Cerebellar nuclear complex (tissue), 1 donor: ENCODE measurements at places on chromosomes 13 and 19.

GRCh38 chr19:50959731-50960500, 7.1 kb upstream of the KLK5 start:
- no peak for DNase-seq

GRCh38 chr13:113989585-113990300, 15.9 kb upstream of the C13orf46 start:
- no peak for DNase-seq

- DNase-seq: no peak
Measured at GRCh38 chr13:85170372-85170771, 628.8 kb downstream of the SLITRK6 start.

DNA sequence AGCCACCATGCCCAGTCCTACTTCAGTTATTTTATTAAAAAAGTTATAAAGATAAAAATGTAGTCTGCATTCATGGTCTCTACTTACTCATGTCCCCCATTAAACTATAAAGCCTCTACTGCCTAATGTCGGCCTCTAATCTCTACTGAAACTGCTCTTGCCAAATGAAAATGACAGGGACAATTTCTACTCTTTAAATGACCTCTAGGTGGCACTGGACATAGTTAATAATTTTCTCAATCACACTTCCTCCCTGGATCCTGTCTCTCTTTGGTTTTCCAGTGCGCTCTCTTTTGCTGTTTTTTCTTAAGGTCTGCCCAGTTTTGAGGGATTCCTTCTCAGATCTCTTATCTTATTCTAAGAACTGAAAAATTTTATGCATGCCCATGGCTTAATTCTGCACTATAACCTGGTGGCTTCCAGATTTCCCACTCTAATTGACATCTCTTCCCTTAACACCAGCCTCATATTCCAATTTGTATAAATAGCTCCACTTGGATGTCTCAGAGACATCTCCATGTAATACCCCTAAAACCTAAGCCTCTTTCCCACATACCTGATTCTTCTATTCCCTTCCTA, 54.3 kb downstream of the MTMR6 start:
- DNase-seq: no peak

- DNase-seq: no peak
Measured at GRCh38 chr13:20263393-20264044, 31.4 kb upstream of the GJB6 start.

- no peak for DNase-seq
Measured at GRCh38 chr19:2550431-2551171, 74.7 kb downstream of the GADD45B start.

GRCh38 chr13:106176117-106176516, 359.3 kb downstream of the EFNB2 start:
- no peak for DNase-seq

GRCh38 chr19:51916167-51916566, 11.1 kb upstream of the ZNF613 start:
- no peak for DNase-seq

DNA sequence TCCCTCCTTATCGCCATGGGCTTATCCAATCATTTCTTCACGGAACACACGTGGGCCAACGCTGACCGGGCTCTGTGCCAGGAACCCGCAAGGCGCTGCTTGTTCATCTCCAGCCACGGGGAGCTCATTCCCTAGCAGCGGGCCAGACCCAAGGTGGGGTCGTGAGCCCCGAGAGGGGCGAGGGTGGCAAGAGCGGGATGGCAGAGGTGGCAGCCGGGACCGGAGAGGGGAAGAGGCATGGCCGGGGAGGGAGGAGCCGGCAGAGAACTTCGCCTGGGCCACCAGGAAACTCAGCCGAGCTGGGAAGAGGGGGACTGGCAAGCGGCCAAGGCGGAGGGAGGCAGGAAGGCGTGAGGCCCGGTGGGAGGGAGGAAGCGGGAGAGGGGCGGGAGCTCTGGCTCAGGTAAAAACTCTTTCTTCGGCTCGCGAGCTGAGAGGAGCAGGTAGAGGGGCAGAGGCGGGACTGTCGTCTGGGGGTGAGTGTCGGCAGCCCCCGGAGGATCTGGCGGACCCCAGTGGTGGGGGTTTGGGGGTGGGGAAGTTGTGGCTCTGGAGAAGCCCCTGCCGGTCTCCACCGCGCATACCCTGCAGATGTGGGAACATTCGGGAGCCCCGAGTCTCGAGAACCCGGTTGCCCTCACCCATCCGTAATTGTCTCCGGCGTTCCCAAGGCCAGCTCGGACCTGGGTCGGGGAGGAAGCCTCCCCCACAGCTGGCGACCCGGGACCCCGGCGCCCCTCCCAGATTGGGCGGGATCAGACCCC, at the start of gene B3GNT3:
Gene B3GNT3 (plus strand): TSS at position 408 of the 764 bp plus-strand sequence. CDS start 12,670 bp downstream, outside the sequence.
- no peak for DNase-seq

GRCh38 chr13:75365724-75366173, 116.2 kb downstream of the TBC1D4 start:
- no peak for DNase-seq

DNA sequence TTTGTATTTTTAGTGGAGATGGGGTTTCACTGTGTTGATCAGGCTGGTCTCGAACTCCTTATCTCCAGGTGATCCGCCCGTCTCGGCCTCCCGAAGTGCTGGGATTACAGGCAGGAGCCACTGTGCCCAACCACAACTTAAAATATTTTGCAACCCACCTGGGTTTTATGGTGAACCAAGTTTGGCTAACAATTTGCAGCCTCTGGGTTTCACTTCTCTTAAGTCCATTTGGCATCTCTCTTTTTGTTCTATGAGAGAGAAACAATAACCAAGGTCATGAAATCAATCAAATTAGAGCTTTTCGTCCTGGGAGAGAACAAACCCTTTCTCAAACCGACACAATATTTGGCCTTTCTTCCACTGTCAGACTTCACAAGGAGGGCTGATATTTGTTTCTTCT, 5.6 kb upstream of the SMAD9 start:
- DNase-seq: no peak

DNA sequence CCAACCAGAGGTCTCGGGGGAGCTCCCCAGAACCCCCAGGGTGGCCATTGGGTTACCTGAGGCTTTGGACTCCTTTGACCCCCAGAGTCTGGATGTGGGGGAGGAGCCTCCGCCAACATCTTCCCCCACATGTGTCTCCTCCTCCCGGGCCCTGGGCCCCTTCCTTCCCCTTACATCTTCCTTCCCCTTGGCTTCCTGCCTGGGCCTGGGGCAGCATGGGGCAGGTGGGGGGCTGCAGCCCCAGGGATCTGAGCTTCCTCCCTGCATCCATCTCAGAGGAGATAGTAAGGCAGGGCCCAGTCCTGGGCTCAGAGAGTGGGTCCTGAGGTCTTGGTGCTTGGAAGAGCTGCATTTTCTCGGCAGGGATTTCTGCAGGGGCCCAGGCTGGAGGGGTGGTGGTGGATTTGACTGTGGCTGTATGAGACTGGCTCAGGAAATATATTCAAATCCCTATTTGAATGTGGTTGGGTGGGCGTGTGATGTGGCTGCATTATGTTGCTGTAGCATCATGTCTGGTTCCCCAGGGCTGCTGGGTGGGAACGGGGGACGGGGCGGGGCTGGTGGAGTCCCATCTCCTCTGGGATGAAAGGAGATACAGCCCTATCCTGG, 919 bp downstream of the VAV1 start:
- no peak for DNase-seq

DNA sequence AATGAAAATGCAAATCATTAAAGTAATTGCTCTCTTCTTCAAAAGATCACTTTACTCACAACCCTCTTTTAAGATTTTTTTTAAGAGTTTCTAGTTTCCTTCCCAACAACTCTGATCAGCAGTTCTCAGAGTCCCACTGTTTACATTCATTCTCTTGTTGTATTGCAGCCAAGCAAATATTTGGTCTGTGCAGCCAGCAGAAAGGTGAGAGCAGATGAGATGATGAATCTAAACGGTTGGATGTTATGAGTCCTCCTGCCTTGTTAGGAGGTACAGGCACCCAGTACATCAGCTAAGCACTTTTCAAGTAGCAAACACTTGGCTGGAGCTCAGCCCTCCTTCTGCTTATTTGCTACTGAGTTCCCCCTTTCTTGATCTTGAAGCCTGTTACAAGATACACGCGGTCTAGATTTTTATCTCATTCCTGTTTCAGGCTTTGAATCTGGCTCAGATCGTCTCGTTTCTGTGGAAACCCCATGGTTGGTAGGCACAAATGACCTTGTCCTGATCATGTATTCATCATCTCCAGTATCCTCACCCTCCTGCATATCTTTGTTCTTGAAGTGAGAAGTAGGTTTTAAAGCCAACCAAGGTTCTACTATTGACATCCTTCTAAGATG, 300.7 kb downstream of the DCT start:
- no peak for DNase-seq

- DNase-seq: no peak
Measured at GRCh38 chr19:38839816-38840582, 8.4 kb upstream of the ECH1 start.

GRCh38 chr19:5520501-5520900, 47.3 kb downstream of the TINCR start:
- no peak for DNase-seq

GRCh38 chr19:5545051-5545450, 22.7 kb downstream of the TINCR start:
- no peak for DNase-seq

- DNase-seq: no peak
Measured at GRCh38 chr13:40273253-40274025, 393.0 kb downstream of the FOXO1 start.

- DNase-seq: no peak
Measured at GRCh38 chr13:75341028-75341427, 140.9 kb downstream of the TBC1D4 start.

- no peak for DNase-seq
Measured at GRCh38 chr19:49520705-49521319, 7.0 kb upstream of the RCN3 start.

GRCh38 chr13:99589575-99589974, 88.3 kb downstream of the TM9SF2 start:
- DNase-seq: no peak

DNA sequence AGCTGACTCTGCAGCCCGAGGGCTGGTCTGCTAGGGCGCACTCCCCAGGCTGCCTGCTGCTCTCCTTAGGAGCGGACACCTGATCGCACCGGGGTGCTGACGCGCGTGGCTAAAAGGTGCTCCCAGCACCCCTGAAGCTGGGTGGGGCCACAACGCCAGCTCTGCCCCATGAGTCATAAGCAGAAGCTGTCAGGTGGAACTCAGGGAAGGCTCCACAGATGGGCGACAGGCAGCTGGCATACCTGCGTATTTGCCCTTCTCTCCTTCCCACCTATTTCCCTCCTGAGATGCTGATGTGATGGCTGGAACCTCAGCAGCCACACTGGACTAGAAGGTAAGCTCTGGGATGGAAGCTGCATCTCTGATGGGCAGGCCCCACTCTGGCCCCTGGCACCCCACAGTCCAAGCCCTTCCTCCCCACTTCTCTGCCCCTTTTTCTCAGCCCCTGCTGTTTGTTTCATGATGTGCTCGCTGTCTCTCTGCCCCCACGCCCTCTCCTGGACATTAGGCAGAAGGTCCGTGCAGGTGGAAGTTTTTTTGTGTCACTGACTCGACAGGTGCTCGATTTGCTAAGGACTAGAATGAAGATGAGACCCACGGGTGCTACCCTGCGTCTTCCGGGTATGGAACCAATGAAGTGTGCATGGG, 30.3 kb upstream of the CACTIN start:
- DNase-seq: no peak

GRCh38 chr19:27752530-27753184, 1460.3 kb downstream of the UQCRFS1 start:
- DNase-seq: no peak

DNA sequence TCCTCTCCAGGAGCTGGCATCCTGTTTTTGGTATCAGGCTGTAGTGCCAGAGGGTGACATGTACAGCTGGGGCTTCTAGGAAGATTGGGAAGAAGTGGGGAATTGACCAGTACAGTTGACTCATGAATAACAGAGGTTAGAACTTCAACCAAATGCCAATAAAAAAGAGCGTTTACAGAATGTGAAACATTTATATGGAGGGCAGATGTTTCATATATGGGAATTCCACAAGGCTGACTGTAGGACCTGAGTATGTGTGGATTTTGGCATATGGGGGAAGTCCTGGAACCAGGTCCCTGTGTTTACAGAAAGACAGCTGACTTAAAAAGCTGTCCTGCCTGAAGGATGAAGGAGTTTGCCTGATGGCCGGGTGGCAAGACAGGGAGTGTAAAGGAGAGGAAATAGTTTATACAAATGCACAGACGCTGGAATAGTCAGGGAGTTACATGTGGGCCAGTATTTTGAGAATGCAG, 5.2 kb downstream of the CHAMP1 start:
- no peak for DNase-seq

GRCh38 chr19:4052993-4053422, 13.7 kb downstream of the ZBTB7A start:
- no peak for DNase-seq

DNA sequence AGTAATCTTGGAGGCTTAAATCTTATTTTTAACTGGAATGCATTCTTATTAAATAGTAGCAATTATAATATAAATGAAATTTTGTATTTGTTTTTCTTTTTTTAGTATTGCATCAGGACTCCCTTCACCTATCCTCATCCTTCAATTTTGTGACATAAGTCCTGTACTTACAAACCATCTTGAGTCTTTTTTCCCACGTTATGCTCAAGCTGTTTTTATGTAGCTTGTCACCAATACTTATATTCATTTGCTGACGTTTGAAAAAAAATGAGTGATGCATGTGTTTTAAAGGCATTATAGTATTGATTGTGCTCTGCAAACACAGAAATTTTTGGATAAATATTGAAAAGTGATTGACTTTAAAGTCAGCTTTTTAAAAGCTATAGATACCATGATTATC, 888 bp downstream of the GPR18 start:
- no peak for DNase-seq

DNA sequence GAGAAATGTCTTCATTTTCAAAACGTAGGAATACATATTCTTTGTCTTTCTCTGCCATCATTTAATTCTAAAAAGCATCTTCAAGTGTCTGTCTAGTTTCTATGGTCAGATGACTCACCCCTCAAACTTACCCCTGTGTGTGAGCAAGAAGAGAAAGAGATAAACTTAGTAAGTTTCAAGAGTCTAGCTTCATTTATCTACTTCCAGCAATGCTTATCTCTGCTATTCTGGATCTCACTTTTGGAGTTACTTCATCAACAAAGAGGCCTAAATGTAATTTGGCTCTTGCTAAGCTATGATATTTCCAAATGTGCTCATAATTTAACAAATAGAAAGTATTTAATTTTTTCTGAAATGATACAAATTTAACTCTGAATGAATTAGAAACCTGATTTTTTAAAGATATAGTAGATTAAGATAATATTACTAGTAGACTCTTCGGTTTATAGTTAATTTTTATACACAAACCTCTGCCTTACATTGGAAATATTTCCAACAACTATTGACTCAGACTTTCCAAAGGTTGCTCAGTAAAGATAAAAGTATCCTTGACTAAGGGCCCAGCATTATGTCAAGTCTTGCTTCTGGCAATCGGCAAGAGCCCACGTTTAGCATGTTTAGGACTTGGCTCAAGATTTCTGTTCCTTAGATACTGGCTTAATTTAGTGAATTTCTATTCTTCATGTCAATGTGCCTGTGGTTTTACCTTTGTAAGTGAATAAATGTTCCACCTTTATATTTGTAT, 1511.0 kb upstream of the SLC10A2 start:
- no peak for DNase-seq

DNA sequence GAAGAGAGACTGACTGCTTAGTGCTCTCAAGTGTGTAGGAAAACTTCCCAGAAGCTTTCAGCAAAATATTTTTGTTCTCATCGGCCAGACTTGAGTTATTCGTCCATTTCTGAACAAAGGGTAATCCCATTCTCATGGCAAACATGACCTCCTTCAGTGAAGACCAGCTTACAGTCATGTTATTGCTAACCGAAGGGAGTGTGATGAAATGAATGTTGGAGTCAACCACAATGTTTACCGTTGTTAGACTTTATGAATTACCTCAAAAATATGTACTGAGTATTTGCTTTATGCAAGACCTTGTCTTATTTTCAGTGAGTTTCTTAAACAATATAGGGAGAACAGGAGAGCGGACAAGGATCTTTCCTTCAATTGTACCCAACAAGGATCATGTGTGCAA, 228.6 kb downstream of the LMO7 start:
- no peak for DNase-seq
